ENCODE measurements at places on chromosomes 12 and 14.

- no peak for DNase-seq
Observed at GRCh38 chr14:89730687-89731086, 223.8 kb downstream of the EFCAB11 start.

DNA sequence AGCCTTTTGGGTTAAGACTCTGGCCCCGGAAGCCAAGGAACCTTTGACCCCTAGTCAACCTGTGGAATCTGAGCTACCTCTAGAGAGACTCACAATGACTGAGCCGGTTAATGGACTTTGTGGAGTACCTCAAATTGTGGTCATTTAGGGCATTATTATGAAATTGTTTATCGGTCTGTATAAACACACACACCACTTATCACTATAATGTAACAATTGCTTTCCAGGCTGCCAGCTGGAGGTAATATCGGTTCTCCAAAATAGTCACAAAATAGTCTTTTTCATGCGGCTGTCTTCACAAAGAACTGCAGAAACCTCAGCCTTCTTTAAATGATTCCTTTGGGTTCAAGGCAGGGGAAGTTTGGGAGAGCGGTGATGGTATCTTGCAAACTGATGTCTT, 144.2 kb downstream of the DACT1 start:
- no peak for DNase-seq

DNA sequence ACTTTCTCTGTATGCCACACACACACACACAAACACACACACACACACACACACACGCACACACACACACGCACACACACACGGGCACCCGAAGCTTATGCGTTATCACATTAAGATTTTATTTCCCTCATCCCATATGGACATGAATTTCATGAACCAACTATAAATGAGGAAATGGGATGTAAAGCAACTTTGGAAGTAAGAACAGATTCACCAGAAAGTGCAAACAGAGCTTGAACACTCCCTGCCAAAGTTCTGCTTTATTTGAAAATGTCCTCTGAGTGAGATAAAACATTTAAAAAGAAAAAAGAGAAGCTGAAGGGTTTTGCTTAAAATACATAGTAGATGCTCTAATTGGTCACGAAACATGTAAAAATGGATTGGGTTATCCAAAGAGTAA, 90.4 kb upstream of the OTX2 start:
- DNase-seq: no peak

DNA sequence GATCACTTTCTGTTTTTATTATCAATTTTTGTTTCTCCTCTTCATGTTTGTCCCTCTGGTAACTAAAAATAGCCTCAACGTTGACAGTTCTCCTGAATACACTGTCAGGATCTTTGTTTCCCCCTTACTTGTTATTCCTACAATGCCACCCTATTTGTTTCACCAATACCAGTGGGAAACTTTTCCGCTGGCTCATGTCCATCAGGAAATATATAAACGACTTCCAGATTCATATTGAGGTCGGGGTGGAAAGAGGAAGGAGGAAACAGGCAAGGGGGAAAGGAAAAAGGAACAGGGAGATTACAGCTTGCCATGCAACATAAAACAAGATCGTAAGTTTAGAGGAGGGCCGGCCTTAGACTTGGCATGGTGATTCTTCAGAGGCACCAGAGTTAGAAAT, 61.7 kb downstream of the BTBD7 start:
- DNase-seq: no peak

DNA sequence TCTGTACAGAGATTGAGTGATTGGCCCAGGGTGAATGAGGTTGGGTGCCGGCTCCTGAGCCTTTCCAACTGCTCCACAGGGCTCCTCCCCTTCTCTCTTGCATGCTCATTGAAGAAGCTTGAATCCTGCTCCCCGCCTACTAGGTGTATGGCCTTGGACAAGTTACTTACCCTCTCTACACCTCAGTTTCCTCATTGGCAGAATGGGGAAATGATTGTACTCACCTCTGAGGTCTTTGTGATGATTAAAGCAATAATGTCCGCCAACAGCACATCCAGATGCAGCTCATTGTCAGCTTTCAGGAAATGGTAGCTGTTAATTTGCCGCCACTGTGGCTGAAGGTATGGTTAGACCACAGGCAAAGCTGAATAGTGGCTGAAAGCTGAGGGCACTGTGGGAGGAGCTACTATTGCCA, 174.1 kb downstream of the CRADD start:
- DNase-seq: peak; percentile 12

DNA sequence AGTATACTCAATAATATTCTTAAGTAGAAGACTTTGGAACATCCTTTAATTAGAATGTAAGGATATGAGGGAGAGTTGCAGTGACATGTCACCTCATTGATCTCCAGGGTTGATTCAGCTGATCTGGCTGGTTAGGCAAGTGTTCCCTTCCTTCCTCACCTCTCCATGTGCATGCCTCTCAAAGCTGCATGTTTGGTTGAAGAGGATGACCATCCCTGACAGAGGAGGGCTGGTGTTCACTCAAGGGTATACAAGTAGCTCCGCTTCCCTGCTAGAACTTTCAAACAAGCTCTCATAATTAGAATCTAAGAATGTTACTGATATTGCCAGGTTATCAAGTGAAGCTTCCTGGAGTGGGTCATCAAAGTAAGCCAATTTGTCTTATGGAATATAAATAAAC, 341.1 kb upstream of the FLRT2 start:
- no peak for DNase-seq

- no peak for DNase-seq
Observed at GRCh38 chr14:100124551-100125088, 34.8 kb downstream of the DEGS2 start.

All from stimulated activated CD4-positive, alpha-beta T cell treated with anti-CD3 and anti-CD28 coated beads, Interleukin-12 subunit alpha, Interleukin-12 subunit beta, amount 100 ng/mL, for 48 hours (primary cell).